ENCODE measurements at places on chromosomes 3 and 15.

GRCh38 chr3:13095408-13095937, 22.2 kb upstream of the IQSEC1 start:
- no peak for DNase-seq

- DNase-seq: no peak
Observed at GRCh38 chr3:197482001-197482400, 73.8 kb downstream of the BDH1 start.

- DNase-seq: no peak
Observed at GRCh38 chr3:181484026-181484425, 227.7 kb upstream of the SOX2 start.

- DNase-seq: no peak
Observed at GRCh38 chr3:34067536-34068051, 269.2 kb downstream of the PDCD6IP start.

DNA sequence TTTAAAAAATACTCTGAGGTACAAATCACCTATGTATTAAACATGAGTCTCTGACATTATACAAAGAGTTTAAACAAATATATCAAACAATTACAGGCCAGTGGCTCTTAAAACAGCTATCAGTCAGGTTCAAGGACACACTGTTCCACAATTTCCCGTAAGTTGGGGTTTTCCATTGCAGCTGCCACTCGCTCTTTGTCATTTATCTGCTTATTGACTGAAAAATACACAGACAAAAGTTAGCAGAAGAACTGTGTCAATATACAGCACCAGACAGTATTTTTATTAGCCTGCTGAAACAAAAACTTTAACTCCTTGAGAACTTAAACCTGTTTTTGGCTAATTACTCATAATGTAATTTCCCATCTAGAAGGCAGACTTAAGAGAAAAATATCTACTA, 20.8 kb downstream of the CIAO2A start:
- no peak for DNase-seq

GRCh38 chr3:193207290-193208273, 33.4 kb upstream of the PLAAT1 start:
- no peak for DNase-seq

GRCh38 chr3:113255100-113255853, 43.9 kb downstream of the BOC start:
- DNase-seq: no peak

DNA sequence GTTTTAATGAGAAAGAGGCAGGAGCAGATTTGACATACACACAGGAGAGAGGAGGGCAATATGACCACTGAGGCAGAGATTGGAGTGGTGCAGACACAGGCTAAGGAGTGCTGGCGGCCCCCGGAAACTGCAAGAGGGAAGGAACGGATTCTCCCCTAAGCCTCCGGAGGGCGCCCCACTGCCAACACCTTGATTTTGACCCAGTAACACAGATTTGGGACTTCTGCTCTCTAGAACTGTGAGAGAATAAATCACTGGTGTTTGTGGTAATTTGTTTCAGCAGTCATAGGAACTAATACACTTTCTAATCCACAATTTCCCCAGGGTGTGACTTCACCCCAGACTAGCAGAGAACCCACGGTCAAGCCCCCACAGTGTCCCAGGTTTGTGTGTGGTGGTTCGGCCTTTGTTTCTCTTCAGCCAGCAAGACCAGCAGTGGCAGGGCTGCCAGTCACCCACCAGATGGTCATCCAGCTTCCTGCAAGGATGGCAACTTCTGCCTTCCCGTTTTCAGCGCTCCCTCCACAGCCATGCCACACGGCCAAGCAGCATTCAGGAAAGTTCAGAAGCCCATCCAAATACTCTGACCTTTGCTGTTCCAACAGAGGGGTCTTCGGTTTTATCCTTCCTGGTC, 23.6 kb upstream of the TSPAN3 start:
- no peak for DNase-seq

GRCh38 chr3:144626835-144627234, 655.2 kb downstream of the DIPK2A start:
- no peak for DNase-seq

DNA sequence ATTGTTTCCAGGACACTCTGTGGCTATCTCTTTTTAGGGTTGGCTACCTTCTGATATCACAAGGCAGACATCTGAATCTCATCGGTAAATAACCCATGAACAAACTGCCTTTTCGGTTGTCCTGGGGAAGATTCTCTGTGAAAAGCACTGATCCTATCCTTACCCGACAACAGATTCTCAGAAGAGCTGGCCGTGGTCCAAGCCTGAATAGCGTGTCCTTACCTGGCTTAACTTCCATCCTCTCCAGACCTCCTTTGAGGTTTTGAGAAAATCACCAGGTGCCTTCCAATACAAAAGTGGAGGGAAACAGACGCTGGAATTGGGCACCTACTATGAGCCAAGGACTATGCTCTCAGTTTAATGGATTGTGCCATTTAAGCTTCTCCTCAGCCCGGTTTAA, 87.4 kb upstream of the ARHGEF3 start:
- DNase-seq: no peak

DNA sequence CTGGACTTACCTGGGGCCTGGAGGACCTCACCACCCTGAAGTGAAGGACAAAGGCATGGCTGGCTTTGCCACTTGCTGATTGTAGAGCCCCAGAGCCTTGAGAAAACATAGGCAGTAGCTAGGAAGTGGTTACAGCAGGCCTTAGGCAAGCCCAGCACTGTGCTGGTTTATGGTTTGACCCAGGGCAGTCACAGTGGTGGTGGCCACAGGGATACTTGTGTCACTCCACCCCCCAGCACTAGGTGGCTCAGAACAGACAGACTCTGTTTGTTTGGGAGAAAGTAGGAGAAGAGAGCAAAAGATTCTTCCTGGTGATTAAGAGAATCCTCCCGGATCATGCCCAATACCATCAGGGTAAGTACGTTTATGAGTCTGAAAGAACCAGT, 13.2 kb upstream of the COL8A1 start:
- DNase-seq: no peak

DNA sequence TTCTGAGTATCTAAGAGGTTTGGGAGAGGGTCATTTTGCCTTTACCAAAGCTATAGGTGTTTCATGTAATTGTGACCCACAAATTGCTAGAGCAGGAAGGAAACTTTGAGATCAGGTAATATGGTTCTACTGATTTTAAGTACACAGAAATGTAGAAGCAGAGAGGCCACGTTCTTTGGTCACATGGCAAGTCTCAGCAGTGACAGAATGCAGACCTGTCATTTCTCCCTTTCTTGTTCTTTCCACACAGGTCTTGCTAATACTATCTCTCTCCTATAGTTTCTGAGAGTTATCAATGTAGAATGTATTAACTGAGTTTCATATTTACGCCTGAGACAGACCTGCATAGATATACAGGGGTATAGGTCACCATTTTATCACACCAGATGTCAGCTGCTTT, 10.9 kb upstream of the RTP1 start:
- DNase-seq: no peak

DNA sequence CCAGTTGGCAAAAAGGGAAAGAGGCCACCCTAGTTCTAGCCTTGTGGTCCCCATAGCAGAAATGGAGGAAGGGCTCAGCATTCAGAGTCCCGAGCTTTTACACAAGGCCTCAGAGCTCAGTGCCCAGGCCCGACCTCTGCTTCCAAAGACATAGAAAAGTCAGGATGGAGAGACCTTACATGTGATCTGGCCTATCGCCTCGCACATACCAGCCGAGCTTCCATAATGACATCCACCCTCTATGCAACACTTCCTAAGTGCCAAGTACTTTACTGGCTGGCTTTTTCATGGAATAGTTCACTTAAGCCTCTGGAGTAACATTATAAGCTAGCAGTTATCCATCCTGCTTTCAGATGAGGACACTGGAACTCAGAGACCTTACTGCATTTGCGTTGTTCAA, 275.9 kb downstream of the FAM43A start:
- no peak for DNase-seq

- no peak for DNase-seq
Observed at GRCh38 chr3:120559242-120560061, 36.7 kb upstream of the NDUFB4 start.

DNA sequence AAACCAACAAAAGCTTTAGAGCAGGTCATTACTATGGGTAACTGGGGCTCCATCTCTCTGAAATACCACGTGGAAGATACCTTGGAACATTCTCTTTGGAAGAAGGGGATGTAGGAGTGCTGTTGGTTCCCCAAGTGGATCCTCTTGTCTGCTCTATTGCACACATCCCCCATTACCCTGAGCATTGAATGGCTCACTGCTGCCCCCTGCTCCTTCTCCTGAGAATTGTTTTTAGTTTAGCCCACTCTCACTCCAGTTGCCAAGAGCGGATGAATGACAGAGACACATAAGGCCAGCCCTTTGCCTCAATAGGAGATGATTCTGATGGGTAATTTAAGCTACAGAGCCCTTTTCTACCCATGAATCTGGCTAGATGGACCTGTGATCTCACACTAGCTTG, 135.6 kb upstream of the SUCLG2 start:
- DNase-seq: no peak

GRCh38 chr15:55255714-55256113, 33.9 kb downstream of the RAB27A start:
- DNase-seq: no peak

- DNase-seq: no peak
Observed at GRCh38 chr3:42803414-42804105, 730 bp downstream of the HIGD1A start.

DNA sequence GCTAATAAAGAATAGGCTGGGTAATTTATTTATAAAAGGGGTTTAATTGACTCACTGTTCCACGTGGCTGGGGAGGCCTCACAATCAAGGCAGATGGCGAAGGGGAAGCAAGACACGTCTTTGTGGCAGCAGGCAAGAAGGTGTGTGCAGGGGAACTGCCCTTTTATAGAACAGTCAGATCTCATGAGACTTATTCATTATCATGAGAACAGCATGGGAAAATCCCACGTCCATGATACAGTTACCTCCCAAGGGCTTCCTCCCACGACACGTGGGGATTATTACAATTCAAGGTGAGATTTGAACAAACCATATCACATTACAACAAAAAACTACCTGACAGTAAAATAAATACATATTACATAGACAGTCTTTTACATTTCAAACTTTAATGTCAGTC, 414.9 kb downstream of the NAALADL2 start:
- DNase-seq: no peak

- no peak for DNase-seq
Observed at GRCh38 chr15:63323798-63324563, 46.6 kb downstream of the APH1B start.

- peak; percentile 59 for DNase-seq
Observed at GRCh38 chr3:53806182-53807116, 39.8 kb downstream of the CHDH start.

GRCh38 chr3:172146349-172146748, 107.0 kb downstream of the FNDC3B start:
- DNase-seq: no peak
